Mesothelial cell of epicardium (in vitro differentiated cells): ENCODE measurements at places on chromosomes 5 and 9.
A peak's percentile ranks its signal among the peaks of the same experiment; 100 is the strongest.

DNA sequence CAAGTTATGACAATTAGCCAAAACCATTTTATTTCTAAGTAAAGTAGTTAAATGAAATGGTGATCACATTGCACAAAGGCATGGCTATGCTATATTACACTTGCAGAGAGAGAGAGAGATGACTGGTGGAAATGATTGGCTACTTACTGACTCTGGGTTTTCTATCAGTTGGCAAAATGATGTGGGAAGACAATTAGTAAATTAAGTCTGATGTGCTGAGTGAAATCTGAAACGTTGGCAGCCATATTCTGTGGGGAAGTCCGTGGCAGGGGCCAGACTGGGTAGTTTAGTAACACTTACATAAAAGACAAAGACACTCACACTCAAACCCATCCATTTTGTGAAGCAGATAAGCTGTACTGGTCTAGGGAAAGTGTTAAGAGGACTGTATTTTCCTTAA lies 61.6 kb downstream of the ANXA1 start:
- DNase-seq, result no peak

DNA sequence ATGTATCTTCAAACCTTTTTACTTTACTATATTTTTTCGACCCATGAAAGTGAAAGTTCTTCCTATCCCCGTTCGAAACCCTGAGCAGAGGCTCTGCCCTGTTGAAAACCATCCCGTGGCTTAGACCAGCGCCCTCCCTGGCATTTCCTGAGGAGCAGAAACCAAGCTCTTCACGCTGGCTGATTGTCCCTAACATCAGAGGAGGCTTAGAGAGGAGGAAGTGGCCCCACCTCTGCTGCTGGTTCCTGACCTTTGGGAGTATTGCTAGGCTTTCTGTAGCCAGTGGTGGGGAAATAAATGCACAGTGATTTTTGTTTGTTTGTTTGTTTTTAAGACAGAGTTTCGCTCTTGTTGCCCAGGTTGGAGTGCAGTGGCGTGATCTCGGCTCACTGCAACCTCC lies 4.2 kb upstream of the PTGES start:
- DNase-seq, result no peak

DNA sequence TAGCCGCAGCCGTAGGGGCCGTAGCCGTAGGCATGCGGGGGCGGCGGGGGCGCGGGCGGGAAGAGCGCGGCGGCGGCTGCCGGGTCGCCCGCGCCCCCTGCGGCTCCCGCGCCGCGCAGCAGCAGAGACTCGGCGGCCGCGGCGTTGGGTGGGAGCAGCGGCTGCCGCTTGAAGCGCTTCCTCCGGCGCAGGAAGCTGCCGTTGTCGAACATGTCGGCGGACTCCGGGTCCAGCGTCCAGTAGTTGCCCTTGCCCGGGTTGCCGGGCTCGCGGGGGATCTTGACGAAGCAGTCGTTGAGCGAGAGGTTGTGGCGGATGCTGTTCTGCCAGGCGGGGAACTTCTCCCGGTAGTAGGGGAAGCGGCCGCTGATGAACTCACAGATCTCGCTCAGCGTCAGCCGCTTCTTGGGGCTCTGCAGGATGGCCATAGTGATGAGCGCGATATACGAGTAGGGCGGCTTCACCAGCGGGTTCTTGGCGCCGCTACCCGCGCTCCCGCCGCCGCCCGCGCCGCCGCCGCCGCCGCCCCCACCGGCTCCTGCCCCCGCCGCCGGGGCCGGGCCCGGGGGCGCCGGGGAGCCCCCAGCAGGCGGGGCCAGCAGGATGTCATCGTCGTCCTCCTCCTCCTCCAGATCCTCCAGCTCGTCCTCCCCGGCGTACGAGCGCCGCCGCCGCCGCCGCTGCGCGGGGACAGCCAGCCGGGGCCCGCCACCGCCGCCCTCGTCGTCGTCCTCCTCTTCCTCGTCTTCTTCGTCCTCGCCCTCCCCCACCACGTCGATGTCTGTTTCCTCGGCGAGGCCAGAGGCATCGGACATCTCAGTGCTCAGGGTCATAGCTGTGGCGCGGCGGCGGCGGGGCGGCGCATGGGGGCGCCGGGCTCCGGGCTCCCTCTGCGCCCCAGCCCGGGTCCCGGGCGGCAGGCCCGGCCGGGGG lies 781 bp downstream of the FOXD1 start:
- peak; percentile 64 for DNase-seq

DNA sequence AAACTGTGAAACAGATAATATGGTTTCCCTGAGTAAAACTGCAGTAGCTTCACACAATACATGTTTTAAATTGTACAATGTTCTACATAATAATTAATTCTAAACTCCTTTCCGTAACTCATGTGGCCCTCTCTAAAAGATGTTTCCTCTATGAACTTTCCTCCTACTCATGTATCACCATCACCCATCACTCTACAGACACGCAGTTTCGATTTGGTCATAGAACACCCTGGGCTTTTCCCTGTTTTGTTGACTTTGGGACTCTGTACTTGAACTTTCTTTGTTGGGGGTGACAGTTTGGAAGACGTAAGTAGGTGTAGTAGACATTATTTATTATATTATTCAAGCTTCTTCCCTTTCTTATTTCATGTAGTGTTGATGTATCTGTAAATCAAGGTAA lies 44.1 kb upstream of the GABRA6 start:
- no peak for DNase-seq

GRCh38 chr5:5542654-5543053 lies 120.2 kb downstream of the ICE1 start:
- DNase-seq, result no peak

DNA sequence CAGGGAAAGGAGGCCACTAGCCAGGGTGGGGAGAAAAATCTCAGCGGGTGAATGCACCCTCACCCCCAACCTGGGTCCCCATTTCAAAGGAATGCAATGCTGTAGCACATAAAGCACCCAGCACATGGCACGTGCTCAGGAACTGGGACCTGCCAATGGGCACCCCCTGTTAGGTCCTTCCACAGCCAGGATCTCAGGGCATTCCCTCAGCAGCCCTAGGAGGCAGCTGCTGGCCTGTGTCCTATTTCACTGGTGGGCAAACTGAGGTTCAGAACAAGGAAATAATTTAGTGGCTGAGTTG lies 8.8 kb downstream of the DNM1 start:
- no peak for DNase-seq
